Stimulated activated CD8-positive, alpha-beta memory T cell treated with anti-CD3 and anti-CD28 coated beads, Interleukin-4, amount 100 ng/mL, for 4 hours (primary cell): ENCODE measurements at places on chromosomes 2 and 18.

- no peak for DNase-seq
Observed at GRCh38 chr2:133304344-133304743, 263.9 kb downstream of the NCKAP5 start.

DNA sequence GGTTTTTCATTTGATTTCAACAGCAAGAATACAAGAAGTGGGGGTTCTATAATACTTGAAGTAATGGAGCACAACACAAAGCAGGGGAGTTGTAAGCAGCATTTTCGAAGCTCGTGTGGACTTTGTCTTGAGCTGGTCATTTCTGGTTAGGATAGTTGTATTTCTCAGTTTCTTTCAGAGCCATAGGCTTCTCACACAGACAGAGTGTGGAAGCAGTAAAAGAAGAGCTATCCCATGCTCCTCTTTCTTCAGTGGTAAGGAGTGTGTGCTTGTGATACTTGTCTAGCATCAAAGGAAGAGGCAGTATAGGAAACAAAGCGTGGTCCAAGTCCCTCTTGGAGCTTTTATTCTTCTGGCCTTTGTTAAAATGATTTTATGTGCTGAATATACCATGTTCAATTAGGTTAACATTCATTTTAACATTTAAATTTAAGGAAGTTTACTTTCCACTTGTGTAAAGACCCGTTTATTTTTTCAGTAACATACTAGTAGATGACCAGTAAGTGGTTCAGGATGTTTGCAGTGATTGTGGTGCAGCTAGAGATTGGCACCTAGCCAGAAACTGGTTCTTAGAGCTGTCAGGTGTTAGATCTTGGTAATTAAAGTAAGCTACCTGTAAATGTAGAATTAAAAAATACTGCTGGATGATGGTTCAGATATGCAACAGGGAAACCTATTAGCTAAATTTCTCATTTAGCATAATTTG, 14.6 kb downstream of the CCNYL1 start:
- DNase-seq, result no peak

GRCh38 chr2:189439342-189439741, 1.9 kb upstream of the WDR75 start:
- no peak for DNase-seq

GRCh38 chr2:55947752-55948151, 24.2 kb upstream of the EFEMP1 start:
- no peak for DNase-seq

GRCh38 chr2:216756435-216756834, 61.1 kb upstream of the IGFBP5 start:
- no peak for DNase-seq

GRCh38 chr18:55239740-55240139, 280.5 kb upstream of the CCDC68 start:
- DNase-seq, result no peak

GRCh38 chr2:24856791-24857211, 63.2 kb downstream of the ADCY3 start:
- DNase-seq, result no peak
